Stimulated activated naive CD4-positive, alpha-beta T cell treated with Interleukin-2 at 50 U/mL for 16 hours (primary cell): ENCODE measurements at places on chromosomes 5 and 9.

- no peak for DNase-seq
Observed at GRCh38 chr5:151298063-151298855, 5.3 kb downstream of the SLC36A3 start.

DNA sequence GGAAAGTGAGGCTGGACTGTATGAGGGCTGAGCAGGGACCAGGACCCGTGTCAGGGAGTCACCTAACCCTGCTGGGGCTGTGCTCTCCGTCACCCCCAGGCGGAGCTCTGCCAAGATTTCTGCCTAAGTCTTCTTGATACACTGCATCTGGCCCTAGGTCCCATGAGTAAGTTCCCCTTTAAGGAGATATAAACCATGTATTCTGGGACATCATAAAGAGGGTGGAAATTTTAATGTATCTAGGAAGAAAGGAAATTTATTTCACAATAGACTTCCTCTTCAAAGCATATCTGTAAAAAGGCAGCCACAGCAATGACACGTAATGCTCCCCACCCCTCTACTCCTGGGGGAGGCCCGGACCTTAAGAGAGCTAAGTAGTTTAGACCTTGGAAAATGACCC, 183.4 kb downstream of the FBXL7 start:
- DNase-seq: no peak

DNA sequence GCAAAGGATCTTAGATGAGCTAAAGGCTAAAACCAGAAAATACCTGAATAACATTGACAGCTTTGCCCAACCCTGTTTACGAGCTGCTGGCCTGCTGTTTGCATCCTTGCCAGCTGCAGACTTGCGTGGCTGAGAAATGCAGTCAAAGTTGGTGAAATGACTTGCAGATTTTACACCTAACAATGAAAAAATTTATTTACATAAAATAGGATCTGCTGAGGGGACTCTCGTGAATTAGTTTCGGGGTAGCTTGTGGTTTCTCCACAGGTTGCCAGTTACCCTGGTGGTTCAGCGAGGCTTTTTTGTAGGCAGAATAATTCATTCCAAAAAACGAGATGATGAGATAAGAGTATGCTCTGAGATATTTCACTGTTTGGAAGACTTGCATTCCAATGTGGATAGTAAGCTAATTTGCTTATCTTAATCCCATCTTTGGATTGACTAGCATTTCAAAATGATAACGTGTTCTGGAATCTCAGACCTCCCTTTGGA, 65.7 kb upstream of the FANCC start:
- no peak for DNase-seq

DNA sequence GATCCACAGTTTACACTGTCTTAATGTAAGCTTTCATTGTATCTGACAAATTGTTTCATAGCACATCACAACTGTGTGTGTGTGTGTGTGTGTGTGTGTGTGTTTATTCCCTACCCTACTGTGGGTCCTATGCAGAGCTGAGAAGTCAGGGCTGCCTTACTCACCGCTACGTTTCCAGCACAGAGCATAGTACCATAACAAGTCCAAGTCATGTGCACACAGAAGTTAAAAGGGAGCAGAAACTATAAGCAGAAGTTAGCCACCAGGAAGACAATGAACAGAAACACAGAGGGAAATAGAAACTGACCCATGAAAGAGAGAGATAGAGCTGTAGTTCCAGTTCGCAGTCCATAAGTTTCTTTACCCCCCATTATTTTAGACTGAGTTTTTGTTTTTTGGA, 38.2 kb upstream of the DMXL1 start:
- DNase-seq: no peak

DNA sequence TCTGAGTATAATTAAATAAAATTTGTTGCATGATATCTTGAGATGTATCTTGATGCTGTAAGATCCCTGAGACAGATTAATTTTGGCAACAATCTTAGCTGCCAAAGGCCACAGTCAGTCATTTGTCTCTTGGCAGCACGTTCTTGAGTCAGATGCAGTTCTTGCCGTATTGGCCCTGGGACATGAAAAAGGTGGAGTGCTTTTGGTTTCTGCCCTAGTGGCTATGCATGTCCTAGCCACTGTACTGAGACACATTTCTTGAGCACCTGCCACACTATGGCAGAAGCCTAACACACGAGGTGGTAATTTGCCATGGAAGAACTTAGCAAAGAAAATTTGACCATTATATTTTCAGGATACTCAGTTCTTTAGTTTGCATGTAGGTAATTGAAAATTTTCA, 45.0 kb upstream of the PHF2 start:
- DNase-seq: no peak

GRCh38 chr9:106972082-106972481, 109.1 kb downstream of the ZNF462 start:
- no peak for DNase-seq

GRCh38 chr5:10989577-10990263, 228.7 kb upstream of the DAP start:
- no peak for DNase-seq

GRCh38 chr5:137085206-137085605, 413.9 kb downstream of the SPOCK1 start:
- DNase-seq: no peak

GRCh38 chr5:16051246-16051755, 128.3 kb downstream of the MARCHF11 start:
- no peak for DNase-seq

- DNase-seq: no peak
Observed at GRCh38 chr9:1340390-1340789, 290.2 kb downstream of the DMRT2 start.

DNA sequence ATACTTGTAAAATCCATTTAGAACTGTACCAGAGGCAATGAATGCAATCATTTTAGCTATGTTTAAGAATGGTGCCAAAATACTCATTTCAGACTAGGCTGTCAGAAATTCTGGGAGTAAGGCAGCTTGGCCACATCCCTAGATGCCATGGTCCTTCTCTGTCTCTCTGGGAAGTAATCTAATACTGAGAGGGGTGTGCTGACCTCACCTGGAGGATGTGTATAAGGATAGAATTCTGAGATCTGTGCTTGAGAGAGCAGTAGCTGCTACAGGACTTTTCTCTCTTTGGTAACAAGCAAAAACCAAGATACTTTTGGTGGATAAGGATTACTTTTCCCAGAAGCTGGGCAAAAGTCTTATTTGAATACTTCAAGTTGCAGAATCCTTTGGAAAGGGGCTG, 68.1 kb upstream of the MRPS30 start:
- DNase-seq: no peak

- DNase-seq: peak; percentile 32
Observed at GRCh38 chr9:35570709-35571504, 34.2 kb upstream of the TESK1 start.

DNA sequence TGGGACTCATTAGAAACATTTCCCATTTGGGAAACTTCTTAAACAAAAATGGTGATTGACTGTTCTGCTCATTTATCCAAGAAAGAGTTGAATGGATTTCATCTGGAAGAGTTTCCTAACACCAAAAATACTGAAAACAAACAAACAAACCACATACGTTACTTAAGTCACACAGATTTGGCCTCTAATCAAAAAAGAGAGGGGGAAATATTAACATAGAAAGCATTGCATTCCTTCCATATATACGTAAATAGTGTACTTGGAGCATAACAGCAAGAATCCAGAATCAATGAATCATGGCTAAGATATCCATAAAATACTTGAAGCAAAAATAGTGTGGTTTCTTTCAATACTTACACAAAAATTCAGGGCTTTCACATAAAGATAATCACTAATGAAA, 189.8 kb upstream of the MAP3K1 start:
- DNase-seq: no peak

- DNase-seq: no peak
Observed at GRCh38 chr5:181069767-181070491, 29.9 kb downstream of the BTNL9 start.

DNA sequence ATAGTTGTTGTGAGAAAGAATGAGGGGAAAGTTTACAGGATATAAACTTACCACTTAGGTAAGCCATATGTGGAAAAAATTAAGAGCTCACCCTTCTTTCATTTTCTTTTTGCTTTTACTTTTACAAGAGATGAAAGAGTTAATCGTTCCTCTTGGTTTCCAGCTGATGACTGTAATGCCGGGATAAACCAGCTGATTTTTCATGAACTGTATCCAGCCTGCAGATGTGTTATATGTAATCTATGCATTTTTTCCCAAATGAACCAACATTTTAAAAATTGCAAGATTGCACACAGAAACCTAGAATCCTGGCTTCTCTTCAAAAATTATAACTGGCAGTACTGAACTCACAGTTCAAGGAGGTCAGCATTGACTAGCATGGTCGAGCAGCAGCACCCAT, 185.9 kb downstream of the GRIA1 start:
- DNase-seq: no peak

DNA sequence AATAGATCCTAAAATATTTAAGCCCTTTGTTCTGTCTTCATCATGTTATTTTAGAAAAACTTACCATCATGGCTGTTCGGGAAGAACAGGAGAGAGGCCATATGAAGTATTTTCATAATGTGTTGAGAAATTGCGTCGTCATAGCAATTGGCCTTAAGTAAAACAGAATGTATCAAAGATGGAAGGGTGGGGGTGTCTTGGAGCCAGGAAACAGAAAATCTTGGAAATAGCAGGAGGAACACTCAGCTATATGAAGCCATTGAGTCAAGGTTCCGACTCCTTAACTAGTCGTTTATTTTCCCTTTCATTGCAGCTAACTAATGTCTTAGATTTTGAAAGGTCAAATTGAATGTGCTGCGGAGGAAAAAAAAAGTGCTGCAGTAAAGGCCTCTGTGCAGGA, 1.3 kb downstream of the SPTAN1 start:
- DNase-seq: no peak
